ENCODE measurements at places on chromosomes 7 and 10. TPM values are rescaled to one million over a fixed set of nuclear protein-coding genes. Genes with fewer than 3 reads are reported as not detected.

HPSE2 gene
- not detected for total RNA-seq

GRCh38 chr10:19713800-19714525 lies 102.3 kb upstream of the PLXDC2 start:
- no peak for DNase-seq

DNA sequence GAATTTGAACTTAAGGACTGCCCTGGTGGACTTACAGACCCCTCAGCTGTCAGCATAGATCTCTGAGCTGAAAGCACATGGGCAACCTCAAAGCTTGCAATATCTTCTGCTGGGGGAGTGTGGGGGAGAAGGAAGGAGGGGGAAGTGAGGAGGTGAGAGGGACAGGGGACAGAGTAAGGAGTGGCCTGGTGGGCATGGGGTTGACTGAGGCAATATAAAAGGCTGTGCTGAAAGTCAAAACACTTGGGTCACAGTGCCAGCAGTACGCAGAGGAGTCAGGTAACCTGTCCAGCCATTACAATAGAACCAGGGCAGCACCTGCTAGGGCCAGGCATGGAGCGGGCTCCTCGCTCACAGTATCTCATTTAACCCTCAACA lies 43.2 kb downstream of the PPP1R3C start:
- DNase-seq: no peak

- no peak for DNase-seq
Measured at GRCh38 chr7:80279760-80280159, 145.1 kb downstream of the GNAI1 start.

DNA sequence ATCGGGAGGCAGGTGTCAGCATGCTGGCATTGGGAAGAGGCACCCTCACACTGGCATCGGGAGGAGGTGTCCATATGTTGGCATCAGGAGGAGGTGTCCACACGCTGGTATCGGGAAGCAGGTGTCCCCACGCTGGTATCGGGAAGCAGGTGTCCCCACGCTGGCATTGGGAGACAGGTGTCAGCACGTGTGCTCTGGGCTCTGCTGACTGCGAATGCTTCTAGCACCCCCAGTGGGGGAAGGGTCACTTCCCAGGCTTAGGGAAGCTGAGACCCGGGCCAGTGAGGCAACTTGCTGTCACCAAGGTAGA lies 92.5 kb upstream of the IKZF1 start:
- DNase-seq: no peak

GRCh38 chr10:8817299-8817698 lies 762.8 kb downstream of the GATA3 start:
- no peak for DNase-seq

DNA sequence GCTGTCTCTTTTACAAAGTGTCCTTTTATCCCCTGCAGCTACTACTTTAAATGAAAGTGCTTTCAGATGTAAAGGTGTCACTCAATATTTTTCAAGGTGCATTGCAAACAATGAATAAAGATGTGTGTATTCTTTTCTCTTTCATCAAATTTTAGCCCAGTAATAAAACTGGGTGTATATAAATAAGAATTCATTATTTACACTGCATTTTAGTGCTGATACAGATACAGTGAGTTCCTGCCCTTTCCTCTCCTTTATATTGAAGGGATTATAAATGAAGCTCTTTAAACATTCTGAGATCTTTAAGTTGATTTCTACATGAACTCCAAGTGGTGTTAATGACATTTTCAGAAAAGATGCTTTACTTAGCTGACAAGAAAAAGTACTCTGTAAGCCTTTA lies 517.5 kb downstream of the PHTF2 start:
- no peak for DNase-seq

GRCh38 chr7:51027106-51027934 lies 244.6 kb upstream of the GRB10 start:
- DNase-seq: no peak

DNA sequence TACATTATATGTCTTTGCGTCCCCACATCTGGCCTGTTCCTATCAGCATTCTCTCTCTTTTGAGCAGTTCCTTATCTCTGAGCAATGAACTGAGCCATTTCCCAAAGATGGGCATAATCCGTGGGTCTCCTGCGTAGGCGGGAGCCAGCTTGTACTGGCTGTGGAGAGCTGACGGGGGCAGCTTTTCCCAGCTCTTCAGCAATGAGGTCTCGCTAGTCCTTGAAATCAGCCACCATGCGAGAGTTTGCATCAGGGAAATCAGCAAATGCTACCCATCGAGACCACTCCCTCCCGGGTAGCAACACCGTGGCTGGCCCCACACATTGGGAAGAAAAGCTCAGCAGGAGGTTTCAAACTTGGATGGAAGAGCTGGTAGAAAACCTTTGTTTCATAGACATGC lies 51.9 kb upstream of the FAM180A start:
- no peak for DNase-seq

DNA sequence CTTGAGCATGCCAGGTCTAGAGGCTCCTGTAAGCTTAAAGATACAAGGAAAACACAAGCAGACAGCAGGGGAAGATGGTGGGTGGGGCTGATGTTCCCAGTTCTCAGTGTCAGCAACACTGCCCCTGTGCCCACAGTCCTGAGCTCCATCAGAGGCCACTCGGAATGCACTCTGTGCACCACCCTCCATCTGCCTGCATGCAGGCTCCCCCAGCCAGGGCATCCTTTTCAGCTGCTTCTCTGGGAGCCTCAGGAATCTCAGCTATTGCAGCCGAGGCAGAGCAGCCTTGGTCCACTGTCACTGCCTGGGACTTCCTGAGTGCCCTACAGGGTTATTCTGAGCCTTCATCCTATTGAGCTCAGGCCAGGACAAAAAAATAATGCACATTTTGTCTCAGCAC lies 22.2 kb downstream of the LBX1 start:
- DNase-seq: no peak

ANKRD30A gene
- not detected for total RNA-seq

DNA sequence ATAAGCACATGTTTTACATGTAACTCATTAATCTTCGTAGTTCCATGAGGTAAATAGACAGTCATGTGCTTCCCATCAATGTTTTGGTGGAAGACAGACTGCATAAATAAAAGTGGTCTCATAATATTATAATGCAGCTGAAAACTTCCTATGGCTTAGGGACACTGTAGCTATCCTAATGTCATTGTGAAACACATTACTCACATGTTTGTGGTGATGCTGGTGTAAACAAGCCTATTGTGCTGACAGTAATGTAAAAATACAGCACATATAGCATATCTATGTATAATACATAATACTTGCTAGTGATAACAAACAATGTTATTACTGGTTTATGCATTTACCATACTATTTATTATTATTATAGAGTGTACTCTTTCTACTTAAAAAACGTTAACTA lies 37.2 kb upstream of the PLXDC2 start:
- no peak for DNase-seq

LBX1 gene
- total RNA-seq: not detected

DNA sequence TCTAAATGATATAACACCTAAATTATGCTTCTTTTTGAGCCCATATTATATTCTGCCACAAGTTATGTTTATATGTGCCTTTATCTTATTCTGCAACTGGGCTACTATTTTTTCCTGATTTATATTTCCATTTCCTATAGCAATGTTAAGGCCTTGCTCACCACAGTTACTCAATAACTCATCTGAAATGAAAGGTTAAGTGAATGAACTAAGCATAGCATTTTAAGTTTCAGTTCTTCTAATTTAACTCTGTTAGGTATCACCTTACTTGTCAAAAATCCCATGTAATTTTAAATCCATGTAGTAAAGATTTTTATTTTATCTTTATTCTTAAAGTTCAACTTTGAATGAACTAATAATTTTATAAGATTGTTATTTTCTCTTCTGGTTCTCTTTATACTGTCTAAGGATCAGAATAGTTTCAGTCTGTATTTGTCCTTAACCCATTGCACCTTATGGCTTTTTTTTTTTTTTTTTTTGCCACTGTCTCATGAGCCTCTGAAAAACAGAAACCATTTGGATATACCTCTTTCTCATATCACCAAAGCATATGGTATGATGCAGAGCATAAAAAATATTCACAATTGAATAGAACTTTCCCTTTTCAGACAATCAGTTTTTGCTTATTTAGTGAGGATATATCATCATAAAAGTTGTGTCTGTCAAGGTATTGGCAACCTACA lies 301.8 kb upstream of the ZWINT start:
- no peak for DNase-seq

LFNG gene
- 16.7 TPM for total RNA-seq

CALCR gene
- 0.14 TPM for total RNA-seq

- no peak for DNase-seq
Measured at GRCh38 chr10:6756716-6757115, 176.6 kb upstream of the PRKCQ start.

HERPUD2 gene
- 46.8 TPM for total RNA-seq

- no peak for DNase-seq
Measured at GRCh38 chr10:123622381-123622780, 43.8 kb upstream of the GPR26 start.

- DNase-seq: no peak
Measured at GRCh38 chr7:4612939-4613841, 68.9 kb upstream of the FOXK1 start.

GRCh38 chr7:17976952-17977351 lies 36.7 kb upstream of the SNX13 start:
- no peak for DNase-seq

GRCh38 chr10:33547976-33548375 lies 213.5 kb upstream of the NRP1 start:
- no peak for DNase-seq

DNA sequence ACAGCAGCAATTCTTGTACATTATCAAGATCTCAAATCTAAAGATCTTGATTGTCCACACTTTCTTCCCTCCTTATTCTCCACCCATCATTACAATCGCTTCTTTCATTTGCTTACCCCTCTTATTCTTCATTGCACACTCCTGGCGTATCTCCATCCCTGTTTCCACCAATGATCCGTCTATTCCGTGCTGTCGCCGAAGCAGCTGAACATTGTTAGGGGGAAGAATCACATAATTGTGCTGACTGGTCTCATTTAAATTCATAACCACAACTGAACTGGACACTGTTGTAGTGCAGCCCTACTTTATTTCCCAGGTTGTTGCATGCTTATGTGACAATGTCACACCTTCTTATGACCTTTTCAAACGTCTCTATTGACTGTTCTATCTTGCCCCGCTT lies 18.9 kb upstream of the NRP1 start:
- no peak for DNase-seq

PON1 gene
- total RNA-seq: not detected

TUBB8 gene
- not detected for total RNA-seq

DNA sequence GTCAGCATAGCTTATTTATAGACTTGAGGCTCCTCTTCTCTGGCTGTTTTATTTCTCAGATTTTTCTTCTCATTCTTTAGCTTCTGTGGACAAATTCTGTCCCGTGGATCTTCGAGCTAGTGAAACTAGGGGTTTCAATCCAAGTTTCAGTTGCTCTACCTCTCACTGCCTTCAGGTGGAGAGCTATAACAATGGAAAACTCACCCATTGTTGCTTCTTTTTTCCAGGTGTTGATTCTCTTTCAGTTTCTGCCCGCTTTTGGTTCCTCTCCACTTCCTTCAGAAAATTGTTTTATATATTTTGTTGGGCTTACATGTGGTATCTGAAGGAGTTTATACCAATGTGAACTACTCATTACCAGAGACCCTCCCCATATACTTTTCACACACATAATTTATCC lies 266.1 kb downstream of the TCF7L2 start:
- no peak for DNase-seq

DNA sequence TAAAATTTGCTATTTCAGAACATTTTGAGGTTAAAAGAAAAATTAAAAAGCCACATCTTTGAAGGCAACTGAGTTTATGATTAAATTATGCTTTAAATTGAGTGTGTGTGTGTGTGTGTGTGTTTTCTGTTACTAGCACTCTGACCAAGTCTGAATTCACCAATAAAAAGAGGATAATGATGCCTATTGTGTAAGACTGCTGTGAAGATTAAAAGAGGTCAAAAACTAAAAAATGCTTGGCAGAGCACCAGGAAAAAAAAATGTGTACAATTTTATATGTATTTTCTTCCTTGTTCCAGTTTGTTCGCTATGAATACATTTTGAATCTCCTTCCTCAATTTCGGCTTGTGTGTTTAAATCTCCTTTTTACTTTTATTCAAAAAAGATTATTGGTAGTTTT lies 316.6 kb upstream of the MAGI2 start:
- DNase-seq: no peak

DNA sequence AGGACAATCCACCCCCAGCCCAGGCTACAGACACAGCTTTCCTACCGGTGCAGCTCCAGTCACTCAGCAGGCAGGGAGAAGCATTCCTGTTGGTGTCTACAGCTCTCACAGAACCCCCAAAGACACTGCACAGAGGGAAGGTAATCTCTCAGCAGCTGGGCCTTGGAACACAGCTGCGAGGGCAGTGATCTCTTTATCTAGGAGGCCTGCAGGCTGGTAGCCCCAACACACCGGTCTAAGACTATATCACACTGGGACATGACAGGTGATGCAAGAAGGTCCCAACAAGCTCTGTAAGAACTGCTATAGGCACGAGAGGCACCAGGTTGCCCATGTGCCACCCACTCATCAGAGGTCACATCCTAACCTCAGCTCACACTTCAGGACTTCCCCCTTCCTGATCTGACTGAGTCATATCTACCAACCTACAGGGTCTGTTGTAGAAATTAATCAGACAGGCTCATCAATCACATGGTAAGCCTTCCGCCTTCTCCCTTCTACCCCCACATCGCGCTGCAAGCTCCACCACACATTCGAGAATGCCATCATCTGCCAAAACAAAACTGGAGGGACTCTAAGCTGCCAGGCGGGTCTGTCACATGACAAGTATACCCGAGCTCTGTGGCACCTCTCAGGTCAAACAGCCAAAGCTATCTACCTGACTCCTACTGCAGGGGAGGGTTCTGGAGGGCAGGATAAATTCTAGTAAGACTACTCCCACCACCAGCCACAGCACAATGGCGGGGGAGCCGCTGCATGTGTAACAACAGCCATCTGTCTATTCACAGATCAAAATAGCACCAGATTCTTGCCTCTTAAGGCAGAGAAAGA lies 26.1 kb downstream of the FAM53B start:
- peak; percentile 38 for DNase-seq

SPDYE6 gene
- not detected for total RNA-seq

DNA sequence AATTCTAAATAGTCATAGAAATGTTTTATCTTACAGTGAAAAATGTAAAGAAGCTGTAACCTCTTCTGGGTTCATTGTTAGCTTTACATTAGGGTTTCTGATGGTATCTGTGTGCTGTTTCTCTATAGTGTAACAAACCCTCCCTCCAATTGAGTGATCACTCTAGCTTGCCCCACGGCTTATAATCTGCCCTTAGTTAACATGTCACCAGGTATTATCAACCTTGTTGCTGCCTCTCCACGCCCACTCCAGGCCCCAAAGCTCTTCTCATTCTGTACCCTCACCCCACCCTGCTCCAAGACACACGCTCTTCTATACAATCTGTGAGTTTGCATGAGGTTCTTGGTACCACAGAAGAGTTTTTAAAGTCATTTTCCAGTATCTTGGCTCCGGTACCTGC lies 139.4 kb downstream of the ARID5B start:
- DNase-seq: no peak

- no peak for DNase-seq
Measured at GRCh38 chr10:23412223-23412622, 26.7 kb upstream of the OTUD1 start.
